Daoy (cell line): ENCODE measurements at places on chromosomes 3 and 15. TPM values are rescaled to one million over a fixed set of nuclear protein-coding genes. Genes with fewer than 3 reads are reported as not detected.

DNA sequence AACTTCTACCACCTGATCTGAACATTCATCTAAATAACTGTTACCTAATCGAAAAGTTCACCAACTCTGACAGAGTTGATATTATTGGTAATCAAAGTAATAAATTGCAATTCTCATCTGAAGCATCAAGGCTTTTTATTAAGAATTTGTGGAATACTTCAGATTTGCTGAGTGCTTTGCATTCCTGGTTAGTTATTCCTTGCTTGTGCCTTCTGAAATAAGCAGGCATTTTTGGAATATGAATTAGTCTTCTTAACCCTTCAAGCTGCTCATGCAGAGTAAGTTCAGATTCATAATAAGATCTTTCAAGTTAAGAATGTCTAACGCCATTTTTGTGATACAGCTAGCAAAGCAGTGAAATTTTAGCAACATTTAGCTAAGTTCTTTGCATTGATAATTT lies 188.5 kb downstream of the ALCAM start:
- no peak for DNase-seq

GRCh38 chr3:195071916-195072820 lies 198.8 kb downstream of the XXYLT1 start:
- DNase-seq: no peak

GRCh38 chr15:66169625-66170024 lies 83.9 kb downstream of the MEGF11 start:
- DNase-seq: no peak

The IL12A gene
- 0.51 TPM in 1 of 2 replicates, not detected in the other for total RNA-seq

GRCh38 chr3:151501171-151501922 lies 40.5 kb upstream of the IGSF10 start:
- no peak for DNase-seq

- DNase-seq: no peak
Observed at GRCh38 chr3:99915906-99916432, 98.3 kb downstream of the CMSS1 start.

GRCh38 chr3:72756900-72757299 lies 91.3 kb downstream of the SHQ1 start:
- DNase-seq: no peak

DNA sequence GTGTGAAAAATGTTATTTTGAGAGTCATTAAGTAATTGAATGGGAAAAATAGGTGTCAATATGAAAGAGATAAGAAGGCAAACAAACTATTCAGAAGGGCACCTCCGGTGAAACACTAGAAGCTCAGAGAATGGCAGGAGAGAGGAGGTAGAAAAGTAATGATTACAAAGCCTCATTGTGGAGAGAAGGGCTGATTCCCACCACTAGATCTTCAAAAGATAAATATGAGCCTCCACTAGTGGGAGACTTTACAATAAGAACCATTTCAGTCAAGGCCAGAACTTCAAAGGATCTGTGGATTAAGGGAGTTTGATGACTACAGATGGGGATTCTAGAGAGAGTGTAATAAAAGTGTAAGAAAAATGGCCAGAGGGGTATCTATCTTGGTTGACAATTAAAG lies 535.6 kb downstream of the NLGN1 start:
- DNase-seq: no peak

The SEMA5B gene
- not detected in 2 replicates for total RNA-seq

The TAMM41 gene
- 9.5 and 11.1 TPM in 2 replicates for total RNA-seq

- no peak for DNase-seq
Observed at GRCh38 chr3:64651741-64652241, 36.0 kb downstream of the ADAMTS9 start.

- DNase-seq: no peak
Observed at GRCh38 chr15:101521591-101521990, 32.1 kb upstream of the PCSK6 start.

DNA sequence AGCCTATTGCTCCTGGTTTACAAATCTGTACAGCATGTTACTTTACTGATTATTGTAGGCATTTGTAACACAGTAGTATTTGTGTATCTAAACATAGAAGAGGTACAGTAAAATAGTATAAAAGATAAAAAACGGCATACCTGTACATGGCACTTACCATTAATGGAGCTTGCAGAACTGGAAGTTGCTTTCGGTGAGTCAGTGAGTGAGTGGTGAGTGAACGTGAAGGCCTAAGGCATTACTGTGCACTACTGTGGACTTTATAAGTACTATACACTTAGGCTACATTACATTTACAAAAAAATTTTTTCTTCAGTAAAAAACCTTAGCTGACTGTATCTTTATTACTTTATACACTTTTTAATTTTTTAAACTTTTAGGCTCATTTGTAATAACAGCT lies 90.9 kb downstream of the RAP2B start:
- peak; percentile 30 for DNase-seq

The DYNLT2B gene
- 14.2 and 25.0 TPM in 2 replicates for total RNA-seq

- no peak for DNase-seq
Observed at GRCh38 chr15:25931851-25932250, 68.7 kb upstream of the ATP10A start.

GRCh38 chr3:98890965-98891910 lies 10.3 kb downstream of the DCBLD2 start:
- no peak for DNase-seq

The TEX55 gene
- total RNA-seq: not detected in 2 replicates

The ITIH1 gene
- total RNA-seq: not detected in 2 replicates

GRCh38 chr3:133093366-133093765 lies 55.2 kb downstream of the TMEM108 start:
- DNase-seq: no peak

GRCh38 chr15:80246425-80246894 lies 5.6 kb downstream of the CTXND1 start:
- no peak for DNase-seq

DNA sequence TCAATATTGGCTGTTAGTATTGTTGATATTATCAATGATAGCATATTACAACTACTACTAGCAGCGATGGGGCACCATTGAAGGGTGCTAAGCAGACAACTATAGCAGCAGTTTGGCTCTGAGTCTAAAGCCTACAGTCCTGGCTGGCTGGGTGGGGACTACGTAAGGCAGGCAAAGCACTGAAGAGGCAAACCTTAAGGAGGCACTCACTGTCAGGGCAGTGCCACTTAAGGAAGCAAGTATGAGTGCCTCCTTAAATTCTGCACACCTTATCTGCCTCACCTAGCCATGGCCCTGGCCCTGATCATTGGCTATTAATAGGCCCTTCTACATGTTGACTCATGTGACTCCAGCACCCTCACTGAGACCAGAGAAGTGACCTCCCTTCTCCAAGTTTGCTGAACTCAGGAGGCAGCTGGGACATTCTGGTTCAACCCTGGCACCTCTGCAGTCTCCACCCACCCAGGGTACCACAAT lies 20.6 kb downstream of the CDCP1 start:
- DNase-seq: no peak

GRCh38 chr3:126746395-126747177 lies 42.5 kb downstream of the CHCHD6 start:
- peak; percentile 65 for DNase-seq

GRCh38 chr15:89028036-89028435 lies 60.2 kb upstream of the ABHD2 start:
- DNase-seq: no peak

GRCh38 chr15:100285641-100286295 lies 56.0 kb downstream of the ADAMTS17 start:
- no peak for DNase-seq

- no peak for DNase-seq
Observed at GRCh38 chr3:4061783-4062360, 241.3 kb upstream of the SETMAR start.

The CPNE9 gene
- not detected in 2 replicates for total RNA-seq

DNA sequence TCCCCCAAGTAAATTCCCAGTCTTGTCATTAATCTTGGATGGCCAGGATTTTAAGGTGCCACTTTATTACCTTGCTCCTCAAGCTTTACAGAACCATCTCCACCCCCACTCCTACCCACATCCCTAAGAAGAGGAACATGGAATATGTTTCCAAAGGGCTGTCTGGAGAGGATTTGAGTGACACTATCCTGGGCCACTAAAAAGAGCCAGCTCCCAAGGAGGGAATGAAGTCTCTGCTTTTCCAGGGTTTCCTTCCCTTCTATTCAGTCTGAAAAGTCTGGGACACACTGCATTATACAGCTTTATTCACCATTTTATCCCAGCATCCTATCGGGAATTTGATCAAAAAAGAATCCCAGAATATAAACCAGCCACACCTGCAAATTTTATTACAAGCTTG lies 35.6 kb upstream of the MECOM start:
- no peak for DNase-seq

DNA sequence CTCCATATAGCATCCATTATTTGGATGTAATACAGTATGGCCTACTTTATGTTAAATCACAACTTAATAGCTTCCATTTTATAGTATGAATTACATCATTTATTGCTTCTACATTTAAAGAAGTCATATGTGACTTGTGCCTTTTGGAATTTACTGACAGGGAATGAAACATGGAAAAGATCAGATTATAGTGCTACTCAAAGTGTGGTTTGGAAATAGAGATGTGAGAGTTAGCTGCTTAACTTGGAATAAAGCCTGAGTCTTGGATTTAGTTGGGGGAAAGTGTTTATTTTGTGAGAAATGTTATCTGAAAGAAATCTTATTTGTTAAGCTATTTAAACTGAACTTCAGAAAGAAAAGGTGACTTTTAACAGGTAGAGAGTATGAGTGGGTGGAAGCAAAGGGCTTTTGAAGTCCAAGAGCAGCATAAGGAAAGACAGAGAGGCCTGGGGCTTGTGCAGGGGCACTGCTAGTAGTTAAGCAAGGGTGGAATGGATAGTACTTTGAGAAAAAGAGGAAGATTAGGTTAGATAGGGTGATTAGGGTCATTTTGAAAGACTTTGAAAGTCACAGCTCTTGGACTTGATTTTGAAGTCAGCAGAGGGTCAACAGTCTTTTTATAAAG lies 60.5 kb downstream of the SLMAP start:
- DNase-seq: no peak

The HTR3E gene
- total RNA-seq: not detected in 2 replicates

- DNase-seq: no peak
Observed at GRCh38 chr3:124664804-124665203, 65.4 kb upstream of the UMPS start.

The CTXN2 gene
- not detected in 2 replicates for total RNA-seq

The PAK6 gene
- total RNA-seq: 0.12 and 0.57 TPM in 2 replicates

DNA sequence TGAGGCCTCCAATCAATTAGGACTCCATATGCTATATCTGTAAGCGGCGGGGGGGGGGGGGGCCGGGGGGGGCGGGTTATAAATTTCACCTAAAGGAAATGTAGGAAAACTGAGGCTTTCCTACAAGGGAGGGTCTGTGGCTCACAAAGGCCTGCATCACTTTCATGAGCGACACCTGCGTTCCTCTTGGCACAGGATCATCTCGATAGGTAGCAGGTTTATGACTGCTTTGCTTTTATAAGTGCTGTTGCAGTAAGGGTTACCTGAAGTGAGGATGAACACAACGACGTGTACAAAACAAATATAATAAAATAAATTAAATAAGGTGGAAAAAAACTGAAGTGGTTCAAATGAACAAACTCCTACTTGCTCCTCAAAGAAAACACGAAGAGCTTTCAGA lies 194.3 kb downstream of the FOXP1 start:
- DNase-seq: no peak

The EPHB1 gene
- 2.5 and 4.2 TPM in 2 replicates for total RNA-seq

DNA sequence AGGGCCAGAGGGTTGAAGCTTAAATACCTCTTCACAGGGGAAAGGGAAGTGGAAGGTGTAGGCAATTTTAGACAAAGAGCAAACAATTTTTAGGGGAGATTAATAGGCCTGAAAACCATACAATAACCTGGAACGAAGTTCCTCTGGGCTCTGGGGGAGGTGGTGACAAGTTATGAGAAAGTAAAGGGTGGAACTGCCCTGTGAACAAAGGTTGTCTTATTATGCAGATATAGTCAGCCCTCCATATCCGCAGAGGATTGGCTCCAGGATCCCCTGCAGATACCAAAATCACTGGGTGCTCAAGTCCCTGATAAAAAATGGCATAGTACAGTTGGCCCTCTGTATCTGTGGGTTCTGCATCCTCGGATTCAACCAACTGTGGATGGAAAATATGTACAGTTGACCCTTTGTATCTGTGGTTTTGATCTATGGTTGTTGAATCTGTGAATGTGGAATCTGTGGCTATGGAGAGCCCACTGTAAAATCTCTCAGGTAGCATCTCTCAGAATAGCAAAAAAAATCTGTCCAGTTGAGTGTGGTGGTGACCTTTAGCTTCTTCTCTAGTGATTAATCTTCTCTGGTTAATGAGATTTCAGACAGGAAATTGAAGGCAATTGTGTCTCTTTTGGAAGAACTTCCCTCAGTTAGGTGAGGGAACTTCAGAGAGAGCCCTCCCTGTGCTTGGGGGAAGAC lies 40.2 kb downstream of the CLEC3B start:
- no peak for DNase-seq

DNA sequence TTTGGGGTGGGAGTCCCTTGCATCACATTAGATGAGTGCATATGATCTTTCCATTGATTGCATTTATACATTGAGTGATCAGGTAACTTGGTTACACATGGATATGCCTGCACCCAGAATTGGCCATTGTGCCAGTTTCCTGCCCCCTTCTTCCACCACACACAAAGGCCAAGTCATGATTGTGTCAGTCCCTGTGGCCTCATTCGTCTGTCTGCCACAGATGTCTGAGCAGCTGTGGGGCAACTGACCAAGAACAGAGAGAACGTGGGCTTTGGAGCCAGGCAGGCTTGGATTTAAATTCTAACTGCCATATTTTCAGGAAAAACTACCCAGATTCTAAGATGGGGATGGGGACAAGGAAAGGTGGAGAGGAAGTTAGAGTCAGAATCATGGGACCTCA lies 27.0 kb downstream of the CCNL1 start:
- DNase-seq: no peak

- DNase-seq: no peak
Observed at GRCh38 chr3:15384510-15385237, 42.7 kb downstream of the METTL6 start.

DNA sequence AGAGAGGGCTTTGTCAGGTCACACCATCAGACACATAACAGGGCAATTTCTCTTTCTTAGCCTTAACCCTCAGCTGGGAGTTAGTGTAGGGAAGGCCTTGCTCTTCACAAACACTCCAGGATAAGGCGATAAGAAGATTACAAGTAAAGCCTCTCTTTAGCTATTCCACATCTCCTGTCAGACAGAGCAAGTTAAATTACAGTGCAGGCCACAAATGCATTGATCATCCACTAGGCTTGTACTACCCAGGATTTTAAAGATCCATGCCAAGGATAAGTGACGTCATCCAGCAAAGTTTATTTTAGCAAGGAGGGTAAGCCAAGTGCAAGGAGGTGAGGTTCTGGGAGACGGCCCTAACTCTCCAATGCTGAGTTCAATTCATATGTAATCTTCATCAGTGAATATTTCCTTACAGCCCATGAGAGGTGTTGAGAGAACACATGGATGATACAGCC lies 890.6 kb upstream of the NR2F2 start:
- DNase-seq: no peak

- DNase-seq: no peak
Observed at GRCh38 chr3:147389717-147390116, 16.6 kb downstream of the ZIC4 start.

GRCh38 chr3:185225523-185225922 lies 28.3 kb downstream of the EHHADH start:
- no peak for DNase-seq

The A4GNT gene
- total RNA-seq: not detected in 2 replicates

- DNase-seq: no peak
Observed at GRCh38 chr3:184662187-184662586, 49.7 kb downstream of the MAGEF1 start.

- peak; percentile 92 for DNase-seq
Observed at GRCh38 chr3:111695636-111696117, 100.5 kb upstream of the ZBED2 start.

GRCh38 chr3:46314517-46314916 lies 39.4 kb upstream of the CCR2 start:
- no peak for DNase-seq
